RPMI8226 (cell line): ENCODE measurements at places on chromosomes 1 and 21.

DNA sequence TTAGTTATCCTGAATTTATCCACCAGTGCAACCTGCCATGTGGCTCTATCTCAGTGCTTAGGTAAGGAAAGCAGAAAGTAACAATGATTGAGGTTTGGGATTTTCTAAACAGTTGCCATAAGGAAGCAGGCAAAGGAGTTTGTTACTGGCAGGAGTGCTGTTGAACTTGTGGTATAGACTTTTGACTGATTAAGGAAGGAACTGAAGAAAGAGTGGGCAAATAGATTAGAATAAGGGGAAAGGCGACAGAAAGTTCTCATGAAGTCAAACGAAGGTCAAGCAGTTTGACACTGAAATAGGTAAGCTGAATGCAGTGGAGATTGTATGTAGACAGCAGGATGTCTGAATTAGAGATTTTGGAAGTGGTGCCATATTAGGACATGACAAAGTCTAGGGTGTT lies 24.2 kb upstream of the CR2 start:
- no peak for DNase-seq

DNA sequence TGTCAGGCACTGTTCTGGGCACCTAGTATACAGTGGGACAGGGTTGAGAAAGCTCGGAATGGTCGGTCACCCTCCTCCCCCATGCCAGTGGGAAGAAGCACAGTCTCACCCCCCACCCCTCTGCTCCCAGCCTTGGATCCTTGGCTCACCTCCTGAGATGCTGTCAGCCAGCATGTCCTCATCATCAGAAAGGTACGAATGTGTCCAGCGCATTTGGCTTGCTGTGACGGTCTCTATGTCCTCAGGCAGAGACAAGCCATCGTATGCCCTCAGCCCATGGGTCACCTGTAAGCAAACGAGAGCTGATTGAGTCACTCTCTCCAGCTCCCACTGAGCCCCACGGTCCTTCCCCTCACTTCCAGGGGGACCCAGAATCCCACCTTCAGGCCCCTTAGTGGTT lies 41.1 kb downstream of the HSPG2 start:
- DNase-seq, result no peak

GRCh38 chr1:192518700-192519099 lies 56.9 kb upstream of the RGS1 start:
- no peak for DNase-seq

GRCh38 chr1:17059391-17060305 lies 5.8 kb upstream of the SDHB start:
- DNase-seq, result peak; percentile 80

GRCh38 chr21:42900446-42900845 lies 7.3 kb downstream of the NDUFV3 start:
- no peak for DNase-seq

- no peak for DNase-seq
Measured at GRCh38 chr21:29256126-29256910, 42.4 kb upstream of the BACH1 start.

DNA sequence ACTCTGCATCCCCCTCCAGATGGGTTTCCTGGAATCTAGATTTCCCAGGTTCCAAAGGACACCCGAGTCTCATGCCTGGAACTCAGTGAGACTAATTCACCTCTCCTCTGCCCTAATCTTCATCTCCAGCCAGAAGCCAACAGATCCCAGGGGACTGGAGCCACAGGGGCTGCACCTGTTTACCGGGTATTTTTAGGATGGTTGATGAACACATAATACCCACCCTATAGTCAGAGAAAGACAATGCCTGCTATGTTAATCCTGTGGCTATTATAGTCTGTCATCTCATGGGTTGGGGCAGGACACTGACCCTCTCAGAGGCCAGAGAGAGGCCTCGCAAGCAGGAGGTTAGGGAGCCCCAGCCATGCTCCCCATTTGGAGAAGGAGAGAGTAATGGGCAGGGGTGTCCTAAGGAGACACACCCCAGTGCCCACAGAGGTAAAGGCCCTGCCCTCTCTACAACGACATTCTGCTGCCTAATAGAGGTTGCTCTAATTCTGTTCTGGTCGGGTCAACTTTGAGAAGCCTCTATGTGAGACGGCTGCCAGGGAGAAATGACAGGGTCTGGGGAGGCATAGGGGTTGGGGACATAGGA lies 1.0 kb upstream of the TNNI1 start:
- DNase-seq, result no peak

DNA sequence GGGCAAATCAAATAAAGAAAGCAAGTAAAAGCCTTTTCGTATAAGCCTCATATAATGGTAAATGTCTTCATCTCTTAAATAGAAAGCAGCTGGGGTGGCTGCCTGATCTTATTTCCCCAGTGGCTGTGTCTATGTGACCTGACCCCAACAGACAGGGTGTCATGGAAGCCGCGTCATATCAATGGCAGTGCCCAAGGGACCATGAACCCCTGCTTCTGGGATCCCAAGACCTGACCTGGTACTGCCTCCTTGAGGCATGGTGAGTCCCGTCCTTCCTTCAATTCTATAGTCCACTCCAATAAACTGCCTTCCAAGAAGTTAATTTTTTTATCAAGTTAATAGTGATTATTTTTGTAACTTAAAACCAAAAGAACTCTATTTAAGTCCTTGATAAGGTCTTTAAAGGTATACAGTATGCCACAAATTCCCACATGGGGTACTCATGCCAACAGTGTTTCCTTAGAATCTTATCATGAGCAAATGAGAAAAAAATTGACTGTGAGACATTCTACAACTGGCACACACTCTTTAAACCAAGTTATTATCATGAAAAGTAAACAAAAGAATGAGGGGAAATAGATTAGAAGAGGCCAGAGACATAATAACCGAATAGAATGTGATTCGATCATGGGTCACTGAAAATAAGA lies 104.6 kb downstream of the ADSS2 start:
- no peak for DNase-seq

- no peak for DNase-seq
Measured at GRCh38 chr1:39272798-39273469, 68.4 kb downstream of the MACF1 start.

DNA sequence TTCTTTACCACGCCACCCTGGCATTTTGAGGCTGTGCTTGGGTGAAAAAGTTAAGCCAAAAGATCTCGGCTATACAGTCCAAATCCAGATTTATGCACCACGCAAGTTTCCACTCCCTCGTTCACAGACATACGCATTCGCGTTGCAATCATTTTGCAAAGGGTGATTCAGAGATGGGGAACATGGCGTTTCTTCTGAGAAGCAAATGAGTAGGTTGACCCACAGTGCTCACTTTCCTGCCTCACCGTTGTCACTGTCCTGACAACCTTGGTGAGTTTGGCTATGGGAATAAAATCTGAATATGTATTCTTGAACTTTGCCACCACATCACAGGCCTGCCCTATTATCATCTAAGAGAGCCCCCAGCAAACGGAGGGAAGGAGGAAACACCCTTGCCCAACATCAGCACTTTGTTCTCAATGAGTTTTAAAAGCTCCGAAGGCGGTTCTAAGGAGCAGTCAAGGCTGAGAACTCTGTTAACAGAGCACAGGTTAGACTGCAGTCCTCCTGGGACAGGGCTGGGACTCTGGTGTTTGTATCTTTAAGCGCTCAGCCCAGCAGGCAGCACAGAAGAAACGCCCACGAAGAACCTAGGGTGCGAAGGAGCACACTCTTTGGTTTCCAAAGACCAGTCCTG lies 86.4 kb downstream of the RUNX1 start:
- DNase-seq, result no peak

GRCh38 chr1:23249787-23250454 lies 32.6 kb upstream of the HTR1D start:
- DNase-seq, result no peak

GRCh38 chr1:246617768-246618167 lies 51.5 kb downstream of the CNST start:
- no peak for DNase-seq

- no peak for DNase-seq
Measured at GRCh38 chr1:77170687-77171086, 48.5 kb downstream of the PIGK start.

- no peak for DNase-seq
Measured at GRCh38 chr1:96365076-96365475, 356.5 kb upstream of the PTBP2 start.

DNA sequence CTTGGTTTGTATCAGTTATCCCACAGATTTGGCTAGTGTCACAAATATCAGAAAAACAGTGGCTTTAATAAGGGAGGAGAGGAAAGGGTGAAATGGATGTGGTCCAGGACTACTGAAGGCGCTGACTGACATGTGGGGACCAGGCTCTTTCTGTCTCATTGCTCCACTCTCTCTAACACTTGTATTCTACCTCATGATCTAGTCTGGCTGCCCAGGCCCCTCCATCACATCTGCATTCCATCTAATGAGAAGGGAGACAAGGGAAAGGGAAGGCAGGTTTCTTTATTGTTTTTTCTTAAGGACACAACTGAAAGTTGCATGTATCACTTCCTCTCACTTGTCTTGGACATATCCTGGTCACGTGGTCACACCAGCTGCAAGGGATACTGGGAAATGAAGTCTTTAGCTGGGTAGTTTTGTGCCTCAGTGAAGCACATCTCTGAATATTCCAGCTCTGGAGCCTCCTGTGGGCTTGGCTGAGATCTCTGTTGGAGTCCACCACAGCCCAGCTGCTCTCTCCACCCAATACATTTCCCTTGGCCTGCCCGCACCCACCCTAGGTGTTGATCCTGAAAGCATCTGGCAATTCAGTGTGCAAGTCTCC lies 42.0 kb upstream of the PADI2 start:
- peak; percentile 55 for DNase-seq

GRCh38 chr1:224800486-224801119 lies 128.9 kb upstream of the DNAH14 start:
- no peak for DNase-seq

GRCh38 chr1:205751036-205751651 lies 1.2 kb upstream of the NUCKS1 start:
- no peak for DNase-seq

DNA sequence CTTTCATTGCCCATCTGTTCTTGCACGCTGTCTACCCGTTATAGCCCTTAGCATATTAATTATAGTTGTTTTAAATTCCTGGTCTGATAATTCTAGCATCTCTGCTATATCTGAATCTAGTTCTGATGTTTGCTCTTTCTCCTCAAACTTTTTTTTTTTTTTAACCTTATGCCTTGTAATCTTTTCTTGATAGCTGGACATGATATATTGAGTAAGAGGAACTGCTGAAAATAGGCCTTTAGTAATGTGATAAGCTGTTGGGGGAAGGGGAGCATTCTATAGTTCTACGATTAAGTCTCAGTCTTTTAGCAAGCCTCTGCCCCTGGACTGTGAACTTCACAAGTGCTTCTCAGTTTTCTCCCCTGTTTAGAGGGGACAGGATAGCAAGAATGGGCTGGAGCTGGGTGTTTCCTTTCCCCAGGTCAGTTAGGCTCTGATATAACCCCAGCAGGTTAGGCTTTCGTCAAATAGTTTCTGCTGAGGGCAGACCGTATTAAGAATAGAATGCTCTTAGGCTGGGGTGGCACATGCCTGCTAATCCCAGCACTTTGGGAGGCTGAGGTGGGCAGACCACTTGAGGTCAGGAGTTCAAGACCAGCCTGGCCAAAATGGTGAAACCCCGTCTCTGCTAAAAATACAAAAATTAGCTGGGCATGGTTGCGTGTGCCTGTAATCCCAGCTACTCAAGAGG lies 62.2 kb downstream of the ZFYVE9 start:
- DNase-seq, result no peak

GRCh38 chr1:46017876-46018503 lies 114.4 kb downstream of the PIK3R3 start:
- peak; percentile 26 for DNase-seq

- DNase-seq, result peak; percentile 24
Measured at GRCh38 chr1:18539171-18539570, 58.4 kb downstream of the KLHDC7A start.

GRCh38 chr1:196438329-196438728 lies 169.9 kb downstream of the KCNT2 start:
- no peak for DNase-seq

GRCh38 chr1:245896258-245896657 lies 610.8 kb downstream of the SMYD3 start:
- DNase-seq, result peak; percentile 43

- peak; percentile 93 for DNase-seq
Measured at GRCh38 chr1:183956559-183957188, 80.9 kb downstream of the COLGALT2 start.

GRCh38 chr1:151715726-151716404 lies 738 bp downstream of the CELF3 start:
- peak; percentile 73 for DNase-seq

- DNase-seq, result peak; percentile 31
Measured at GRCh38 chr1:38029081-38029681, 16.6 kb downstream of the UTP11 start.

DNA sequence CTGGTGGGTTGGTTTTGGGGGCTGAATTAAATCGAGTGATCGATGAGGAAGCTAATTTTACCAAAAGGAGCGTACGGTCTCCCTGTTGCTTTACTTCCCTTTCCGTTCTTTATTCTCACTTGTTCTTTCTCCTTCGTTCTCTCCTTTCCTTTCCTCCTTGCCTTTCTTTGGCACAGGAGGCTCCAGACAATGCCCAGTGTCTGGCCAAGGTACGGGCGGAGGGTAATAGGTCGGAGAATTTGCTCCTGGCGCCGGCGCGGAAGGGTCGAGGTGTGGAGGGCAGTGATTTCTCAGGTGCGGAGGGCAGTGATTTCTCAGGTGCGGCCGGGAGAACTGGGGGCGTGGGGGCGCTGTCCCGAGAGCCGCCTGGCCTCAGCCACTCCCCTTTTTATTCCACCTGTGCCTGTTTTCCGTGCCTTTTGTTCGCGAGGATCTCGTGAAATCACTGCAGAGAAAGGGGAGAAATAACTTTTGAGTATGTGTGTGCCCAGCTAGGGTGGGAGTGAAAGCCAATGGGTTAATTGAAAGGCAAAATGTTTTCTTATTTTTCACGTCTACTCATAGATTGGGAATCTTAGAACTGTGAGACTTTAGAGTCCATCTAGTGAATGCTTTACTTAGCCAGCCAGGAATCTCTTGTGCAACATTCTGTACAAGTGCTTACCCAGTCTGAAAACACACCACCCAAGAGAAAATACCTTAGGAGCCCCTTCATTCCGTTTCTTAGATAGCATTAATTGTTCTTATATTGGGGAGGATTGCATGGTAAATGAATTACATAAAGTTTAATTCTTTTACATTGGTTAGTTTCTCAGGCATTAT lies 1.3 kb downstream of the FNBP1L start:
- peak; percentile 29 for DNase-seq

GRCh38 chr1:225479996-225480720 lies 52.3 kb upstream of the LBR start:
- DNase-seq, result no peak

- DNase-seq, result no peak
Measured at GRCh38 chr1:14997646-14998276, 155.8 kb upstream of the TMEM51 start.

- DNase-seq, result no peak
Measured at GRCh38 chr1:178564086-178564782, 51.3 kb downstream of the TEX35 start.

GRCh38 chr1:221100611-221101010 lies 221.4 kb downstream of the HLX start:
- no peak for DNase-seq

- DNase-seq, result no peak
Measured at GRCh38 chr1:178485541-178485981, 11.2 kb downstream of the CLEC20A start.
